ENCODE measurements at places on chromosomes 7 and 10.

DNA sequence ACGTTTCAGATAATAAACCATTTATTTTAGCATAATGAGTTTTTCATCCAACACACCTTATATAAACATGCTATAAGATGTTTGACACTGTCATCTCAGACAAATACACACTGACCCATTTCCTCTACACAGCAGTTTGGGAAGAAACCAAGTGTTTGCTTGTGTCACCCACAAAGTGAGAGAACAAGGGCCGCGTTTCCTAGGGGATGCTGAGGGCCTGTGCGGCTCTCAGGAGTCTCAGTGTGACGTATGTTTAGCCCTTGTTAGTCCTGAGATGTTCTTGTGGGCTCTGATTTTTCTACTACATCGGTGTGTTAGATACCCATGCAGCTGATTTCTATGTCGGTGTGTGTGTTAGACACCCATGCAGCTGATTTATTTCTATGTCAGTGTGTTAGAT, 266.3 kb downstream of the DIP2C start:
- no peak for DNase-seq

GRCh38 chr10:24467136-24467535, 256.6 kb downstream of the ARHGAP21 start:
- DNase-seq = no peak

DNA sequence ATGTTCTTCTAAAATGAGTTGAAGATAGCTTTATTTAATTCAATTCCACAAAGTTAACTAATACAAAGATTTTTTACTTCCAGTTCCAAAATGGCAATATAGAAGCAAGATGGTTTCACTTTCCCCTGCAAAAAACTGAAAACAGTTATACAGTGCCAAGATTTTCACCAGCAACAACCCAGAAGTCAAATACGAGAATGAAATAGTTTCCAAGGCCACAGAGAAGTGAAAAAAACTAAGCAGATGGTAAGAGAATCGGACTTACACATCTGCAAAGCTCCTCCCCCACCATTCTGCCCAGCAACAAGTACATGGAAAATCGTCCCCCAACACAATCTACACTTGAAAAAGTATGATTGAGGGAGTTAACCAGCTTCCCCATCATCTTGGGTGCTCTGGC, 30.3 kb upstream of the KEL start:
- no peak for DNase-seq

DNA sequence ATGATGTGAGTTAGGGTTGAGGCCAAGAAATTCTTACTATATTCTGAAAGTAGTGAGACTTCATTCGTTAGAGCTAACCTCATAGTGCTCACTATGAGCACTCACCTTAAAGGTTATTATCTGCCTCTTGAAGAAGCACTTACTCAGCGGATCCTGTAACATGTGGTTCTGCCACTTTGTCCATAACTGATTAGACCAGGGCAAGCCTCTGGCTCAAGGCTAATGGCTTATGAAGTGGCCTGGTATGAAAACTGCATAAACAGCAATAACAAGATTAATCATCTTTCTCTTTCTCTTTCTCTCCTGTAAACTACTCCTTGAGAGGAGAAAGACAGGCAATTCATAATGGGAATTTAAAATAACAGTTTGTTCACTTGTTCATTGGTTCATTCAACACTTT, 82.8 kb downstream of the MAPK8 start:
- no peak for DNase-seq

All from T-helper 9 cell (primary cell).